ENCODE measurements at places on chromosomes 5 and 9.

- no peak for DNase-seq
Observed at GRCh38 chr5:128315671-128316070, 222.4 kb downstream of the FBN2 start.

DNA sequence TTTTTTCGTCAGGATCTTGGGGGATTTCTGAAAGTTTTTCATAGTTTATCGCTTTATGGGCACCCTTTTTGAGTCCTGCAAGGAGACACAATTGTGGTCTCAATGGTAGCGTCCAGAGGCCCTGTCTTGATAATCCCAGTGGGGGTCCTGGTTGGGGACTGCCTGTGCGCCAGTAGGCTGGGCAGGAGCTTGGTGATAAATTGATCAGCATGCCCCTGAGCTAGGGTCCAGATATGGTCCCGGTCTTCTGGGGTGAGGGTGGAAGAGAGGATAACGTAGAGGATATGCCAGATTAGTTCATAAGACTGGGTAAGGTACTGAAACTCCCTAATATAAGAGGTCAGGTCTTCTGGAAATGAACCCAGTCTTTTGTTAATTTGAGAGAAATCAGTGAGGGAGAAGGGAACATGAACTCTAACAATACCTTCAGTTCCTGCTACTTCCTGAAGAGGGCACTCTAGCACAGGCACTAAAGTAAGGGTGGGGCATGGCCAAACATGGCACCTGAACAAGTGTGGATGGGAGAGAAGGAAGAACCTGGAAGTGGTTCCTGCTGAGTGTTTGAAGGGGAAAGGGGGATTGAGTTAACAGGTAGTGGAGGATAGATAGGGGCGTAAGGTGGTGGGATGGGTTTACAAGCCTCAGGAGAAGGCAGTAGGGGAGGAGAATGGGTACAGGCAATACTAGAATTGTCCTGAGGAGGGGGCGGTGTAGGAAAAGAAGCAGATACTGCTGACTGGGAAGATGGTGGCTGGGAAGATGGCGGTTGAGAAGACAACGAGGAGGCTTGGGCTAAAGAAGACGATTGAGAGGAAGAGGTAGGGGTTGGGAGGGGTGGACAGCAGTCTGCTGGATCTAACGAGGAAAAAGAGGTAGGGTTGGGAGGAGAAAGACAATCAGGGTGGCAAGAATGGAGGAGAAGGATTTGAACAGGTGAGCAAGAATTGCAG lies 33.8 kb upstream of the ANXA2R start:
- DNase-seq: peak; percentile 45

DNA sequence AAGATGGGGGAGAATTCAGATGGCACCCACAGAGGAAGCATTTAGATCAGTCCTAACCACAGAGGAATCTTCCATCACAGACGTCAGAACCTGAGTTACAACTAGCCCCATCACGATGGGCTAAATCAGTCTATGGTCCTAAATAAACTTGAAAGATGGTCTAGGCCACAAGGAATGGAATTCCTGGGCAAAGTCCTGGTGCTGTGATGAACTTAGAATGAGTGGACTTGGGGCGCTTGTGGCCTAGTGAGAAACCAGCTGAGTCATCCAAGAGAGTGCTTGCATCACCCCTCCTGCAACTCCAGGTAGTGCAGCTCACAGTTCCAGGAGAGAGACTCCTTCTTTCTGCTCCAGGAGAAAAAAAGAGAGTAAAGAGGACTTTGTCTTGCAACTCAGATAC lies 722.9 kb upstream of the RGMB start:
- no peak for DNase-seq

DNA sequence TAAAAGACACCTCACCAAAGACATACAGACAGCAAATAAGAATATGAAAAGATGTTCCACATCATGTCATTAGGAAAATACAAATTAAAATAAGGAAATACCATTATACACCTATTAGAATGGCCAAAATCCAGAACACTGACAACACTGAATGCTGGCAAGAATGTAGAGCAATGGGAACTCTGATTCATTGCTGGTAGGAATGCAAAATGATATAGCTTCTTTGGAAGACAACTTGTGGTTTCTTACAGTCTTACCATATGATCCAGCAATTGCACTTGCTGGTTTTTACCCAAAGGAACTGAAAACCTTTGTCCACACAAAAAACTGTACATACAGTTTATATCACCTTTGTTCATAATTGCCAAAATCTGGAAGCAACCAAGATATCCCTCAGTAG lies 6.5 kb downstream of the TMEM161B start:
- DNase-seq: no peak

GRCh38 chr9:16012621-16013020 lies 459.8 kb downstream of the CCDC171 start:
- DNase-seq: no peak

DNA sequence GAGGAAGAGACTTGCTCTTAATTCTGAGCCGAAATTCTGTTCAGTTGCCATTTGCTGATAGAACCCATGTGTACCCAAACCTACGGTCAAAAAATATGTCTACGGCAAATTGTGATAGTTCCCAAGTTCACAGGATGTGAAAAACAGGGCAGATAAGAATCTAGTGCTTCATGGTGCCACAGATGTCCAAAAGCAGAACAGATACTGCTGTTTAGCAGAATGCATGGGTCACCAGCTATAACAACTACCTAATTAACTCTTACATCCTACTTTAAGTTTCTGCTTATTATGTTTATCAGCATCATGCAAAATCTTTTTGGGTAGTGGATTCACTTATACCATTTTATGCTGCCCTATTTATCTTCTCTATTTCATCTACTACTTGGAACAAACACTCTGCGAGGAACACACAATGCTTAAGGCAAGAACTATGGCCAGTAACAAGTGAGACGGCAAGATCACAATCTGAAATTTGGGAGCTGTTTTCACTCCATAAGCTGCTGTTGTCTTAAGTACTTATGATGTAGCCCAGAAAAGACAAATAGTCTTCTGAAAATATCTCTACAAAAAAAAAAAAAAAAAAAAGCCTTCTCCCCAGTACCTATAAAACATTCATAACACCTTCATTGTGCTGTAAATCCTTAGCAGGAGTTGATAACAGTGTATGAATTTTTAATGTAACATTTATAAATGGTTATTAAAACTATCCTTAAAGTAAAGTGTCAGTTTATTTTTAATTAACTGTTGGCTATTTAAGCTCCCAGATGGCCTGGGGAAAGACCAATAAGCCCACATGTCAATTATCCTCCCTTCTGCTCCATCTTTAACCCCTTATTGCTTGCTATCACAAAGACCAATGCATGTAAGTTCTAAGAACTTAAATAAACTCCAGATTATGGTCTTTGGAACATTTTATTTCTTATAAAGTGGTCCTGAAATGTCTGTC lies 232.3 kb downstream of the TLR4 start:
- DNase-seq: no peak

DNA sequence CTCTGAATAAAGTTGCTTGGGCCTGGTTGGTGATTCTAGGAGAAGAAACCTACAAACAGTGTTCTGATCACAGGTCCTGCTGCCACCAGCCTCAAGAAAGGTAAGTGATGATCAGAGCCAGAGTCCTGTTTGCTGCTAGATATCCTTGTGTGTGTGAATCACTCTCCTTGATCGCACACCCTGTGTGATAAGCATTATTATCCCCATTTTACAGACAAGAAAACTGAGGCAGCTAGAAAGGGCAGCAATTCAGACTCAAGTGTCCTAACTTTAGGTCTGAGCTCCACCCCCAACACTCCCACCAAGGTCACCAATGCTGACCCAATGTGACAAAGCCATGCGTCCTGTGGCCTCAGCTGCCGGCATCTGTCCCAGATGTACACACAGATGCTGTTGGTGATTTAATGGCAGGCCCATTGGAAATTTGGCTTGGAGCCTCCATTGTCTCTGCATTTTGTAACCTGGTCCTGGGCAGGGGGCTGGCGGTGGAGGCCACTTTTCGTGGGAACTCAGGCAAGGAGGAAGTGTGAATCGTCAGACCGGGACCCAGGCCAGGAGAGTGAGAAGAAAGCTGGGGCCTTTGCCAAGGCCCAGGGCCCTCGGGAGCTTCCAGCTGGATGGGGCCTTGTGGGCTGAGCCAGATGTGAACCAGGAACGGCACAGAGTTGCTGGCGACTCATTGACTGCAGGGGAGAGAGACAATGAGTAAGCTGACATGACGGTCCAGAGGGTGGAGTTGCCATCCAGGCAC lies 29.8 kb upstream of the GGTA1 start:
- no peak for DNase-seq

DNA sequence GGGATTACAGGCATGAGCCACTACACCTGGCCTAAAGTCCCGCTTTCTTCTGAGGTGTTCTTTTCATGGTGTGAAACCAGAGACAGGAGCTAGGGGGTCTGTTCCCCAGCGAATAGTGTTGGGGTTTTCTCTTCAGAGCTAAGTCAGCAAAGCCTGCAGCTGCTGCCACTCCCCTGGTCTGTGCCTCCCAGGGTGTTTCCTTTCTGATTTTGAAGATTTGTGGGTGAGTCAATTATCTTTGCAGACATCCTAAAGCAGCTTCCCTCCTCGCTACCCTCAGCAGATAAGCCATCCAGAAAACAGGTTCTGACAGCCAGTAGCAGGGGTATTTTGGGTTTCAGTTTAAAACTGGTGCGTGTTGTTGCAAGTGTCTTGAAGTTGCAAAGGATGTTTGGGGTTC lies 72.0 kb upstream of the IQGAP2 start:
- no peak for DNase-seq
